ENCODE measurements at places on chromosomes 6 and 20.

DNA sequence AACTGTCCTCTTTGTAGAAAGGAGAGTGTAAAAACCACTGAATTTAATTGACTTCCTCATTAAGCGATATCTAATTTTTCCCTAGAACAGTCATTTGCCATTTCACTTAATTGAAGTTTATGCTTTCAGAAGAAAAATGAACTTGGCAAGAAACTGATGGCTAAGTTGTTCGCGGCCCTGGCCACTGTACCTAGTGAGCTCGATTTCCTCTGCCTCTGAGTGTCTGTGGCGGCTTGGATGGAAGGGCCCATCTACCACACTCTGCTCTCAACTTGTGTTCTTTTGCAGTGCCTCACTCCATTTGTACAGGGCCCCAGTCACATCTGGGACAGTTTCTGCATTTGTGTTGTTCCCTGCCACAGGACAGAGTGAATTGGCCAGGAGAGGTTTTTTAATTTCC lies 102.9 kb downstream of the BCAS1 start:
- DNase-seq, result no peak

DNA sequence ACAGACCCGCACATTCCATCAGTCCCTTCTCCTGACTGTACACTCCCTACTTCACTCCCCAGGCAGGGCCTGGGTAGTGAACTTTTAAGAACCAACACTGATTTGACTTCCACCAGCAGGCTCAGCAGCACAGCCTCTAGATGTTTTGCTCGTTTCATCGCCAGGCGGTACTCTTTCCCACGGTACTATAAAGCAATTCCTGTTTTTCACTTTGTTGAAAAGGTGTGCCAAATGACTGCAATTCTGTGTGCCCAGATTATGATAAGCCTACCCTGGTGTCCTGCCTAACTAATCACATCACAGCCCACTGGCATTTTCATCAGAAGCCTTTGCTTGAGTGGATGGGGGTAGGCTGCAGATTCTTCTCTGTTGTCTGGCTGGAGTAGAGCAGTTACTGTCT lies 12.9 kb upstream of the WTAP start:
- no peak for DNase-seq

DNA sequence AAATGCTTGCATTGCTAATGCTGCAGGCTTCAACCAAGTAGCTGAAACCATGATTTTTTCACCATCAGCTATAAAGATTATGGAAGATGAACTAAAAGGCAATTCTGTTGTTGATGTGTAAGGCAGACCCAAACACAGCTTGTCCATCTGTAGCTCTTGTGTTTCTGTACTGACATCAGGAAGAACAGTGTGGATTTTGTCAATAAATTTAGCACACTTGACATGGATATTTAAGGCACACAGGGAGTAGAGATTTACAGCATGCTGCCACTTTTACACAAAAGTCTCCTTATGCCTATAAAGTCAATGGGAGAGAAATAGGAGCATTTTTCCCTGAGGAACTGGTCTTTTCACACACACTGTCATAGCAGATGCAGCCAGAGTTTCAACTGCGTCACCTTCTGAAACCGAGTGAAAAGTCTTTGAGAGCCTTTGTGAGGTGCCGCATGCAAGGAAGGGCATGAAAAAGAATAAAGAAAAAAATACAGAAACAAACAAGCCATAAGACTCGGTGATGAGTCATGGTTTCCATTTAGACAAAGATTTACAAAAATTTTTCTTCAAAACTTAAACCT lies 261.4 kb upstream of the TFAP2D start:
- DNase-seq, result no peak

DNA sequence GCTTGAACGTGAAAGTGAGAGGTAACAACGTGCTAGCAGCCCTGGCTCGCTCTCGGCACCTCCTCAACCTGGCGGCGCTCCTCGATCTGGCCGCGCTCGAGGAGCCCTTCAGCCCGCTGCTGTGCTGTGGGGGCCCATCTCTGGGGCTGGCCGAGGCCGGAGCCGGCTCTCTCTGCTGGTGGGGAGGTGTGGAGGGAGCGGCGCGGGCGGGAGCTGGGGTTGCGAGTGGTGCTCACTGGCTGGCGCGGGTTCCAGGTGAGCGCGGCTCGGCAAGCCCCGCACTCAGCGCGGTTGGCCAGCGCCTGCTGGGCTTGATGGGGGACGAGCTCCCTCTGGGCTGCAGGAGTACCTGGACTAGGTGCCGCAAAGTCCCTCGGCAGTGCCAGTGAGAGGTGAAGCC lies 52.5 kb upstream of the RPS6KA2 start:
- no peak for DNase-seq

DNA sequence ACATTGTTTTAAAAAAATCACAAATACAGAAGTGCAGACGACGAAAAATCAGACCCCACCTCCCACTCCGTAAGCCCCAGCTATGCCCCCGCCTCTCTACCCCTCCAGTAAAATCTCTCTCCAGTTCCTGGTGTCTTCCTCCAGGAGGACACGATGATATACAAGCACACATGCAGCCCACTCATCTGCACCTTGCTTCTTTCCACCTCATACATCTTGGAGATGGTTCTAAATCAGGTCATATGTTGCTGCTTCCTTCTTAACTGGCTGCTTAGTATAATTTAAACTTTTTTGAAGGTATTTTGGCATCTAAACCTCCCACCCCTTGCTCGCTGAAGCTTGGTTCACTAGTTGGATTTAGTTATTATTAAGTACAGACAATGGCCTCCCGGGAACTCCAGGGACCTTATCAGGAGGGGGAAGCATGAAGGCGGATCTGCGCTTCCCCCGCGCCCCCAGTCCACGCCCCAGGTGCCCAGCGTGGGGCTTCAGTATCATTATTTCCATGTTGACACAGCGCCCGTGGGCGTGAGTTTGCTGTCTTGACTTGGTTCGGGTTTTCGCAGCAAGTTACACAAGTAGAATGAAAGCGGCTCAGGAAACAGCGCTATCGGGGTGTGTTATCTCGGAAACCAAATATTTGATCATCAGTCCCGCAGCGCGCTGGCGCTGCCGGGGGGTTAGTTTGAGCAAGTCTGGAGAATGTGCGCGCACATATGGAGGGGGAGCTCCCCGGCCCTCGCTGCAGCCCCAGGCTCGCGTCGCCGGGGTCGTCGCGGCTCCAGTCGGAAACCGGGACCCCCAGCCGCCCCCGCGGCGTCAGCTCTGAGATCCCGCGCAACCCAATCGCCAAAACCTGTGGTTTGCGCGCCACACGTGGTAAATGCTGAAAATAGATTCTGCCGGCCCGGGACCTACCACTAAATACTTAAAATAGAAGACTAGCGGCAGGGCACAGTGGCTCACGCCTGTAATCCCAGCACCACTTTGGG lies 2.3 kb downstream of the BMP7 start:
- DNase-seq, result no peak

- no peak for DNase-seq
These were observed 3.0 kb downstream of the PPP1R14C start for GRCh38 chr6:150145830-150146229.

DNA sequence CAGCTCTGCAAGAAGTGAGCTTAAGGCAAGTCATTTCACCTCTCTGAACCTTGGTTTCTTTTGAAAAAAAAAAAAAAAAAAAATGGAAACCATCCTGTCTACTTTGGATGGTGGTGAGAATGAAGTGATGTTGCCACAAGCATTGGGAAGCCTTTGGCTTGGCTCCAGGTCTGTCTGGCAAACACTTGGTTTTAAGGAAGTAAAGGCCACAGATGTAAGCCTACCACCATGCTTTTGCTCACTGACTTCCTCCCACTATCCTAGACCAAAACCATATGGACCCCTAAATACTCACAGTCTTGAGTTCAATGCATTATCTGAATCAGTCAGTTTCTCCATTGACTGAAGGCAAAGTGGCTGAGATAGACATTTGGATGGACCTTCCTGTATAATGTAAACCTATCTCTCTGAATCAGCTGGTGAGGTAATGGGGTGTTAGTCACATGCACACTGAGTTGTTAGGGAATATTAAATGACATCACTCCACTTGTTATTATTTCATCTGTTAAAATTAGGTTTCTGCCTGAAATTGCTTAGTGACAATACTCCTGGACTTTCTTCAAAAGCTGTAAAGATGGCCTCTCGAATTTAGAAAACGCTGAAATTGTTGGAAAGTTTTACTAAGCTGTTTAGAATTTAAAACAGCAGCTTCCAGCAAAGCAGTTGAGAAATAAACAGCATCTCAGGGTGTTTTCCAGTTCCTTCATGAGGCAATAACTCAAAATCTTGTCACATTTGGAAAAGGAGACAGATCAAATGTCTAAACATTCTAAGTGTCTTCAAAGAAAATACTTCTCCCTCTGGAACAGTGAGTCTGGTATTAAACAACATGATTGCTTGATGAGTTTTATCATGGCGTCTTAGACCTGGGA lies 833.5 kb downstream of the DHX35 start:
- DNase-seq, result no peak

DNA sequence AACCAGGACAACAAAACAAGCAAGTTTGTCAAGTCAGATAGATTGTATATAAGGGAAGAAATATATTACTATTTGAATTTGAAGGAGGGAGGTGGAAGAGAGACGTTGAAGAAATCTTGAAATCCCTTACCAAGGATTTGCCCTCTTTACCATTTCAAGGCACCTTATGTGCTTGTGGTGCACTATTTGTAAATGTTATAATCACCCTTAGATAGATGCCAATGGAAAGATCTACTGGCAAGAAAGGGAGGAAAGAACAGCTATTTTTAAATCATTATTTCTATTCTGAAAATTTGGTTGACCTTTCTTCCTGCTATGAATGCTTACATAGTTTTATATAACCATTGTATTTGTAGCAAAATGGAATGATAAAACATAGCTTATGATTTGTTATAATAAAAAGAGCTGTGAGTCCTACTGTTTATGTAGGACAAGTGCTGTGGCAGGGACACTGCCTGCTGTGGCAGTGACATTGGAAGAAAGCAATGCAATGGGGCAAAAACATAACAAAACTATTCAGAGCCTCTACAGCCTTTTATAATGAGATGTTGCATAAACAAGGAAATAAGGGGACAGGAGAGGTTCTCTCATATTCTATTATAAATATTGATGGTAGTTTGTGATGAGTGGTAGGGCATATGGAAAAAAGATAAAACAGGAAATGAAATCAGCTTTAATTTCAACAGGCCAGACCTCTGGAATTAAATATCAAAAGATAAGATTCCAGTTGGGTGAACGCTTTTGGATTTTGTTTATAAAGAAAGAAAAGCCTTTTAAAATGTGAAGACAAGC lies 1145.2 kb upstream of the GJE1 start:
- no peak for DNase-seq

DNA sequence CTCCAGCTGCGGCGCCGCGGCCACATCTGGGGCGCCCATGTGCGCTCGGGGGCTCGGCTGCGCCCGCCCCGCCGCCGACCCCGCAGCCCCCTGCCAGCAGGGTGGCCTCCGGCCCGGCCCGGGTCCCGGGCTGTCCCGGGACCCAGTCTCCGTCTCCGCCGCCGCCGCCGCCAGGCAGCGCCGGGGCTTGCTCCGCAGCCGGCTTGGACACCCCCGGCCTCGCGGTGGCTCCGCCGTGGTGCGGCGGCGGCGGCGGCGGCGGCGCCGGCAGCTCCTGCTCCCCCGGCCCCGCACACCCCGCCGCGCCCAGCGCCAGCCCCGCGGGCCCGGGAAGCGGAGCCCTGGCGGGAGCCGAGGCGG lies 219 bp downstream of the ISM1 start:
- DNase-seq, result no peak

DNA sequence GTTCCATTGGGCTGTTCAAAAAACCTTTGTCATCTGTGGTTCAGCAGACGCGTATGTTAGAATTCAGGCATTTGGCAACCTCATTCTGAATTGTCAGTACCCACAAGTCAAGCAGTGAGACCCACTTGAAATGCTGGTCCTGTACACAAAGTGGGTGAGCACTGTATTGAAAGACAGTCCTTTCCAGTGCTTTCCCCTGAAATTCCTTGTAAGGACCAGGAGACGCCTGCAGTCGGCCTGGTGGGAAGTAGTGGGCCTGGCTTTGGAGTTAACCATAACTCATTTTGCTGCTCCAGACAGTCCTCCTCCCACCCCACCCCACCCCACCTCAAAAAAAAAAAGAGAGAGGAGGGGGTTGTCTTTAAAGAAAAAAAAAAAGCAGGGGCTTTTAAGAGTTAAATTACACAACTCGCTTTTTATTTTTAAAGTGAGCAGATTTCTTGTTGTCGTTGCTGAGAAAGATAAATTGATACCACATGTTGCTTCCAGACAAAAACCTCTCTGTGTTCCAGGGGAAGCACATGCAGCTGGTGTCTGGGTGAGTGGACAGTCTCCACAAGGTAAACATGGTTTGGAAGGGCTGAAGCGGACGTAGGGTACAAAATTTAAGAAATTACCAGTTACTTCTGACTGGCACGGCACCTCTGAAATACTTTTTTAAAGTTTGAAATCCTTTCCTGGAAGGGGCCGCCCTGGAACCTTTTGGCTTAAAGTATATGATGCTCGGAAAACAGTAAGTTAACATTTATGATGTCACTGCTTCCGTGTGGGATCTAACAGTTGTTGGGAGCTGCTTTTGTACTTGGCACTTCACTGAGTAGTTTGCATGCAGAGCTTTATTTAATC lies 95.3 kb downstream of the FOXO3 start:
- no peak for DNase-seq

GRCh38 chr20:22496817-22497216 lies 87.6 kb downstream of the FOXA2 start:
- DNase-seq, result no peak

DNA sequence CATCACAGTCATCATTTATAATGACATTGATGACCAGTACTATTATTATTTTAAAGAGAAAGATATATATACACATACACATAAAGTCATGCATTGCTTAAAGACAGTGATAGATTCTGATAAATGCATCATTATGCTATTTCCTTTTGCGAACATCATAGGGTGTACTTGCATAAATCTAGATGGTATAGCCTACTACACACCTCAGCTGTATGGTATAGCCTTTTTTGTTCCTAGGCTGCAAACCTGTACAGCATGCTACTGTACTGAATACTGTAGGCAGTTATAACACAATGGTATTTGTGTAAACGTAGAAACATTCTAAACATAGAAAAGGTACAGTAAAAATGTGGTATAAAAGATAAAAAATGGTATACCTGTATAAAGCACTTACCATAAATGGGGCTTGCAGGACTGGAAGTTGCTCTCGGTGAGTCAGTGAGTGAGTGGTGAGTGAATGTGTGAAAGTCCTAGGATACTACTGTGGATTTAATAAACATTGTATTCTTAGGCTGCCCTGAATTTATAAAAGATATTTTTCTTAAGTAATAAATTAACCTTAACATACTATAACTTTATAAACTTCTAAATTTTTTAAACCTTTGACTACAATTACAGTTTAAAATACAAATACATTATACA lies 23.9 kb downstream of the QKI start:
- no peak for DNase-seq

GRCh38 chr6:9766240-9766915 lies 648.5 kb downstream of the TFAP2A start:
- no peak for DNase-seq

DNA sequence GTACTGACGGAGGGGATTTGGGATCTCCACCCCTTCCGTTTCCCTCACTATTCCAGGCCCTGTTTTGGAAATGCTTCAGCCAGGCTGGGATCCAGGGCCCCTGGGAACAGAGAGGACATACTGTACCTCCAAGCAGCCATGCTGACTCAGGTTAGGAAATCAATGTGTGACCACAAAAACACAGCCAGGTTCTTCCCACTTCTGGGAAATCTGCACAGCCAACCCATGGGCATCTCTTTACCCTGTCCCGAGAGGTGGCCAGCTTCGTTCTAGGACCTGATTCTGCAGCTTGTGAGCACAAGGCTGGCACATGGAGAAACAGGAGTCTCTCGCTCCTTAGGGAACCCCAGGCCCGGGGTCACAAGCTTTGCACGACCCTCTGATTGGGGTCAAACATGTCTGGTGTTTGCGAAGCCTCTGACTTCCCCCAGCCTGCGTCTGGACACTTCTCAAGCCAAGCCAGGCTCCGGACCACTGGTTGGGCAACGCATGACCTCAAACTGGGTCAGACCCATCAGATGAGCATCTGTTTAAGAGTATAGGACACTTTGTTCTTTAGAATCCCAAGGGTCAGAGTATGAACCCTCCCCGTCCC lies 8.3 kb upstream of the TTPAL start:
- DNase-seq, result no peak
